ENCODE measurements at places on chromosomes 2 and 18. TPM values are rescaled to one million over a fixed set of nuclear protein-coding genes. Genes with fewer than 3 reads are reported as not detected.
A peak's percentile ranks its signal among the peaks of the same experiment; 100 is the strongest.

The TMEM178A gene
- 2.5 TPM for total RNA-seq

The CD207 gene
- 0.86 TPM for total RNA-seq

DNA sequence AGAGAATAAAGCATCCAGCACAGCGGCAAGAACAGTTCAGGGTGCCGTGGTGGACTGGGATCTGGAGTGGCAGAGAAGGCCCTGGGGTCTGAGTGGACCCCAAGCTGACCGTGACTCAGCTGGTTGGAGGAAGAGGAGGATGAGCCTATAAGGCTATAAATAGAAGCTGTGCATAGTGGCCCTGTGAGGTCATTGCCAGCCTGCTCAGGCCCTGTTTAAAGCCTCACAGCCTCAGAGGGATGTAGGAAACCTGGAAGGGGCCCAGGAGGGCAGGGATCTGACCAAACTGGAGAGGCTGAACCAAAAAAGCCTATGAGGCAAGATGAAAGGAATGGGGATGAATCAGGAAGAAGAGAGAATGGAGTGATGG, 11.3 kb upstream of the DES start:
- no peaks in the 10 kb centered on the region for H3K36me3 ChIP-seq
- no peak overlapping the region for H3K4me3 ChIP-seq
- H3K27me3 ChIP-seq = no peaks in the 10 kb centered on the region
- no peaks in the 10 kb centered on the region for H3K4me1 ChIP-seq
- H3K27ac ChIP-seq = peak overlapping the region; percentile 86

GRCh38 chr2:101329026-101329425, 20.5 kb upstream of the RNF149 start:
- no peaks in the 10 kb centered on the region for H3K27me3 ChIP-seq
- H3K4me3 ChIP-seq = no peak overlapping the region
- no peak for DNase-seq
- H3K4me1 ChIP-seq = no peaks in the 10 kb centered on the region
- H3K36me3 ChIP-seq = no peaks in the 10 kb centered on the region

DNA sequence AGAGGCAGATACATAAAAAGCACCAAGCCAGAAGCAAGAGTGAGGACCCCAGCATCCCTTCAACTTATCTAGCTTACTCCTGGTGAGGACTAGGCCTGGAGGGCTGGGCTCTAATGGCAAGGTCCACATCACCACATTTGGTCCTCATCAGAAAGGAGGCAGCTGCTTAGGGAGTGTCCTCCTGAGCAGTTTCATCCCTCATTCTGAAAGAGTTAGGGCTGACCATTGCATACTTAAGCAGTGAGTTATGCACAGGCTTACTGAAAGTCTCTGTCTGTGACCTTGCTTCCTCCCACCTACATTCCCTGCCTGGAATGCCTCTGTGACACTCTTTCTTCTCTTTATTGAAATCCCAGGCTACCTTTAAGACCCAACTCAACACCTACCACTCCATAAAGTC, 301.8 kb upstream of the ACVR2A start:
- no peaks in the 10 kb centered on the region for H3K36me3 ChIP-seq
- no peak overlapping the region for H3K27ac ChIP-seq
- no peak for DNase-seq
- H3K27me3 ChIP-seq = no peaks in the 10 kb centered on the region
- no peak overlapping the region for H3K4me3 ChIP-seq
- peaks cover 2% of the 10 kb centered on the region for H3K4me1 ChIP-seq

- DNase-seq = peak; percentile 76
- no peaks in the 10 kb centered on the region for H3K36me3 ChIP-seq
- peaks cover 3% of the 10 kb centered on the region for H3K4me1 ChIP-seq
- H3K27me3 ChIP-seq = no peaks in the 10 kb centered on the region
Measured at GRCh38 chr2:188132385-188132784, 159.3 kb upstream of the GULP1 start.

GRCh38 chr2:58508006-58508405, 266.9 kb upstream of the FANCL start:
- H3K27me3 ChIP-seq = no peaks in the 10 kb centered on the region
- DNase-seq = peak; percentile 10
- no peaks in the 10 kb centered on the region for H3K36me3 ChIP-seq
- no peak overlapping the region for H3K4me3 ChIP-seq
- no peak overlapping the region for H3K27ac ChIP-seq
